Renal cortex interstitium (tissue), 15 donors: ENCODE measurements at places on chromosomes 11 and 22.

- no peak for DNase-seq
These were observed 35.8 kb downstream of the USP35 start for GRCh38 chr11:78224506-78224905.

- no peak for DNase-seq
These were observed 576 bp downstream of the TMEM258 start for GRCh38 chr11:61791737-61792309.

- DNase-seq = no peak
These were observed 1.6 kb downstream of the HRAS start for GRCh38 chr11:533586-534395.

- DNase-seq = no peak
These were observed 43.0 kb upstream of the WT1 start for GRCh38 chr11:32478277-32478731.

- DNase-seq = no peak
These were observed 63.0 kb downstream of the PPFIBP2 start for GRCh38 chr11:7576726-7577290.

DNA sequence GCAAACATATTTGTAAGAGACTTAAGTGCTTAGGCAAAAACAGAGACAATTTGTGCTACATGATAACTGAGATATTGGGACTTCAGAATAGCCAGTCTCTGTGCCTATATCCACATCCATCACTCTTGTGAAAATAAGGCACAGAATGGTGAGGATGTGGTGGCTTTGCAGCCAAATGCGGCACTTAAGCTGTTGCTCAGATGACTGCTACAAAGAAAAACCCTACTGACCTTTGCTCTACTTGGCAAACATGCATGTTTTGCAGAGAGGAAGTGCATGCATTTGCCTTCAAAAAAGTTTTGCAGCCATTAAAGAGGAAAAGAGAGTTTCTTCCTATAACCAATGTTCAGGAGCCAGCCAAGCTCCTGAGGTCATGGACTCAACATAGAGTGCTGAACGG lies 675.0 kb upstream of the KIRREL3 start:
- no peak for DNase-seq

DNA sequence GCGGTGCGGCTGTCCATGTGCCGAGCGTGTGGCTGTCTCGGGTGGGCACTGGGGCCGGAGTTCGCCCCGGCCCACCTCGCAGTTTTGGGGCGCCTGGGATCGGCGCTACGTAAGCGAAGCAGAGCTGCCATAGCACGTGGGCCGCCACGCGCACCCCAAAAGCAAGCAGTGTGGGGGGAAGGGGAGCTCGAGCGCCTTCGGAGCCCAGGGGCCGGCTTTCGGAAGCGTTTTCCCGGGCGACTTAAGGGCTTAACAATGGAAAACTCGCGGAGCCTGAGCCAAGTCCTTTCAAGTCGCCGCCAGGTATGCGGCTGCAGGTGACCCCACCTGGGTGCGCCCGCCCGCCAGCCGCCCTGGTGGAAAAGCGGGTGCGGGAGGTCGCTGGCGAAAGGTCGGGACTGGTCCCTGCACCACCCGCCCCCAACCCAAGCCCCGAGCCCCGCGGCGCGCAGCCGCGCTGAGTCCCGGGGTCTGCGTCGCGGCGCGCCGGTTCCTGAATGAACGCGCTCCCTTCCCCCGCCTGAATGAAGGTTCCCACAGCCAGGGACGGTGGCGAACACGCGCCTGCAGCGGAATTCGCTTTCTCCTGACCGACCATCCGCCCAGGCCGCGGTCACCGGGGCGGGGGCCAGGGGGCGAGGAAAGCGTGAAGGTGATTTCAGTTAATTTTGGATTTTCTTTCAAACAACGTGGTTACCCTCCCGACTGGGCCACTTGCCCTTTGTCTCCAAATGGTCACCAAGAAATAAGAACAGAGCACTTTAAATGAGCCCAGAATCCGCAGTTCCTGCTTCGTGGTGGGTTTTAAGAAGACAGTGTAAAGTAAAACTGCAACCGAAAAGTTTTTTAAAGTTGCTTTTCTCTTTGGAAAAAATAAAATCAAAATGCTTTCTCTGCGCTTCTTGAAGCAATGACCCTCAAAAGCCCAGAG lies 2.8 kb upstream of the CCND1 start:
- DNase-seq = no peak

DNA sequence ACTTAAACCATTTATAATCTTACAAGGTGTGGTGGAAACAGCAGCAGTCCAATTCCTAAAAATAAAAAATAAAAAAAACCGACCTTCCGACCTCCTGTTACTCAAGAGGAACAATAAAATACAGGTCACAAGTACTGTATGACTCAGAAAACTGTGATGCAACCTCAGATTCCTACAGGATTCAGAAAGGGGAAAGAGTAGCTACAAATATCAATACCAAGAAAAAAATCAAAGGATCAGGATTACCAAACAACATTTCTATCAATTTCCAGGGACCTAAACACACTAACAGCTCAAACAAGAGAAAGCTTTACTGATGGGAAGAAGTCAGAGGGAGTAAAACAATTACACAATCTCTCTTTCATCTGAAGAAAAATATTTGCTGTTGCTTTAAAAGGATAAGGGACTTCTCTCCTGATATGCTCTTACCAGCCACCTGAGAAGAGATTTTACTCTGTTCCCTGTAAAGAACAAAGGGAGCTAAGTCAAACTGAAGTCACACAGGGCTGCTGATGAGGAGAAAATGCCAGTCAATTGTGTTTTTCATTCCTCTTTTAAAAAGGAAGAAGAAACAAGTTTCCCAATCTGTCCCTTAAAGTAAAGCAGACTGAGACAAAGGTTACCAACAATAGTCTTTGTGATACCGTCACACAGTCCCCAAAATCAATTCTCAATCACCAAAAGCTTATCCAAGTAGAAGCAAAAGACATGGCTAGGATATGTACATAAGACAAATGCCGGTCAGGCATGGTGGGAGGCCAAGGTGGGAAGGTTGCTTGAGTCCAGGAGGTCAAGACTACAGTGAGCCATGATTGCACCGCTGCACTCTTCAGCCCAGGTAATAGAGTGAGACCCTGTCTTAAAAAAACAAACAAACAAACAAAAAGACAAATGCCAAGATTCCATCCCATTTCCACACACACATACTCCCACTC lies 39.3 kb downstream of the AMBRA1 start:
- DNase-seq = no peak

- DNase-seq = no peak
These were observed 75.1 kb upstream of the NUP50 start for GRCh38 chr22:45088576-45088975.

DNA sequence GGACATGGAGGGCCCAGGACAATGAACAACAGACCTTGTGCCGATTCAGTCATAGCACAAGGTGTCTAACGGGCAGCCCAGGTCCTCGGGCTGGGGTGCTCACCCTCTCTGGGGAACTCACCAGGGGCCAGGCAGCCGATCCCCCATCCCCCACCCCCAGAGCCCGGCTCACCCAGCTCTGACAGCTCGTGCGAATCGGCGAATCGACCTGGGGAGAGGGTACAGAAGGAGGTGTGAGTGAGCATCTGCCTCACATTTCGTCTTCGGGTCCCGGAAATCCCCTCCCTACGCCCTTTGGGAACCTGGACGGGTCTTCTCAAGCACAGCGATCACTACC lies 423 bp downstream of the PEX16 start:
- no peak for DNase-seq

GRCh38 chr11:110355011-110355744 lies 58.8 kb upstream of the RDX start:
- no peak for DNase-seq

DNA sequence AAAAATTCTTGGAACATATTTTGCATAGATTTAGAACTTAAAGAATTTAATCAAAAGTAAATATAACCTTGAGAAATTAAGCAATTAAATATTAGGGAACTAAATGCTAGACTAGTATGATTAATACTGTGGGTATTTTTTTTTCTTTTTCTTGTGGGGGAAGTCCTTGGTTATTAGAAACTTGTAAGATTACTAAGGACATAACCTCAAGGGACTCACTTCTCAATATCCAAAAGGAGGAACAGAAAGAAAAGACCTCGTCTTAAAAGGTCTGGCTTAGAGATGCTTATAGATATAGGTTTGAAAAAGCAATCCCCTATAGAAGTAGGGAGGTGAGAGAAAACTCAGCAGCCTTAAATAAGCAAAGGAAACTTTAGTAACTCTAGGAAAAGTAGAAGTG lies 368.5 kb downstream of the INSC start:
- DNase-seq = no peak

DNA sequence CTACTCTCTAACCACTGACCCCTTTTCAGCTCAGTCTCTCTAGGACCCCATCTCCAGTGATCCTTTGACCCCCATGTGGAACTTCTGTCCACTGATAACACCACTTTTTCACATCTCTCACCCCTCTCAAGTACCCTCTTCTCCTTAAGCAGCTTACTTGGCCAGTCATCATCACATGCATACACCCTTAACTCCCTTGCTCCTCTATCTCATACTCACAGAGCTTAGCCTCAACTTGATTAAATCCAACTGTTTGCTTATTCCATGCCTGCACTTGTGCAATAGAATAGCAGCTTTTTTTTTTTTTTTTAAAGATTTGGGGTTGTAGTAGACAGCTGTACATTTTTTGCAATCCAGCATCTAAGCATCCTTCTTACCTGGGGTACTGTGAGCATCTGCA lies 22.2 kb downstream of the AQP11 start:
- no peak for DNase-seq

DNA sequence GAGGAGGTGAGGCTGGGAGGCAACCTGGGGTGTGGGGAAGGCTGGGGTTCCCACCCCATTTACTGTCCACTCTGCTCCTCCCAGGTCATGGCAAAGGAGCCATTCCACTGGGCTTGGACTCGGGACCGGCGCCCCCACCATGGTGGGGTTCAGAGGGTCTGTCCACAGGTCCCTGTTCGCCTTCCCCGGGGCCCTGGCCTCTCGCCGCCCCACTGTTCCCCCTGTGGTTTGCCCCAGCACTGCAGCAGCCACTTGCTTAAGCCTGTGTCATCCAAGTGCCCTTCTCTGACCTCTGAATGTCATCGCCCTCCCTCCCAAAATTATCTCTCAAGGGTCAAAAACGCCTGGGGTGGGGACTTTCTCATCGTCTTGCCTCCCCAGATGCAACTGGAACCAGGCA lies 2.6 kb downstream of the SPDYC start:
- DNase-seq = no peak

DNA sequence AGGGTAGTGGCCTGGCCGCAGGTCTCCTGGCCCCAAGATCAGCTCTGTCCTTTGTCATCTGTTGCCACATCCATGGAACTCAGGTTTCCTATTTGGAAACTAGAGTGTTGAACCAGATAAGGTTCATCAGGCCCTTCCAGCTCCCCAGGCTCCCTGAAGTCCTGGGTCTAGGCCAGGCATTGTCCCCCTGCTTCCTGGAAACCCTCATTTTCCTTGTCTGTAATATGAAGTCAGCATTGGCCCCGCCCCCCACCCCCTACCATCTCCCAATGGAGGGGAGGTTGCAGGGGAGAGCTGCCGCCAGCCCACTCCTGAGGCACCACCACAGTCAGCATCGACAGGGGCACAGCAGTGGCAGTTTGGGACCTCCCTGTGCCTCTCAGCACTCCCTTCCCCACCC lies 9.0 kb upstream of the MS4A10 start:
- DNase-seq = no peak

DNA sequence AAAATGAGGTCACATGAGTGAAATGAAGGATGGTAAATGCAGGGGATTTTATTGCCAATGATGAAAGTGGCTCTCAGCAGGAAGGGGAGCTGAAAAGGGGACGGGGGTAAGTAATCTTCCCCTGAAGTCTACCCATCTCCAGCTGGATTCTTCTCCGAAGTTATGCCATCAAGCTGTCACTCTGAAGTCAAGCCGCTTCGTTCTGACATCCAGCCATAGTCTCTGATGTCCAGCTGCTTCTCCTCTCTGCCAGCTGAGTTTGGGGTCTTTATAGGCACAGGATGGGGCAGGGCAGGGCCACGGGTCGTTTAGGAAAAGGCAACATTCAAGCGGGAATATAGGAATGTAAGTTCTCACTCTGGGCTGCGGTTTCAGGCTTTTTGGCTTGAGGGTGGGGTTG lies 181.9 kb upstream of the ANO3 start:
- DNase-seq = no peak

DNA sequence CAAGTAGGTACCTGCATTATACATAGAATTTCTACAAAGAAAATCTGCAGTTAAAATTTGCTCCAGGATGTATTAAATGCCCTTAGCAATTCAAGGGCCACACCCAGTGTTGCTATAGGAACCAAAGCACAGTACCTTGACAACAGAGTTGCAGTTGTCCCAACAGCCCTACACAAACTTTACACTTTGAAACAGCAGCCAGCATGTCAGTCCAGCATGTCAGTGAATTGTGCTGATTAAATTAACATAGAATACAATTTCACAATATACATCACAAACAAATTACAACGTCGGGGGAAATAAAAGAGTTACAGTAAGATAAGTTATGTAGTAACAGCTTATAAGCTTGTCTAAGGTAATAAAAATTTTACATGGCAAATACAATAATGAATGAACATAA lies 389.2 kb downstream of the SOX6 start:
- no peak for DNase-seq

DNA sequence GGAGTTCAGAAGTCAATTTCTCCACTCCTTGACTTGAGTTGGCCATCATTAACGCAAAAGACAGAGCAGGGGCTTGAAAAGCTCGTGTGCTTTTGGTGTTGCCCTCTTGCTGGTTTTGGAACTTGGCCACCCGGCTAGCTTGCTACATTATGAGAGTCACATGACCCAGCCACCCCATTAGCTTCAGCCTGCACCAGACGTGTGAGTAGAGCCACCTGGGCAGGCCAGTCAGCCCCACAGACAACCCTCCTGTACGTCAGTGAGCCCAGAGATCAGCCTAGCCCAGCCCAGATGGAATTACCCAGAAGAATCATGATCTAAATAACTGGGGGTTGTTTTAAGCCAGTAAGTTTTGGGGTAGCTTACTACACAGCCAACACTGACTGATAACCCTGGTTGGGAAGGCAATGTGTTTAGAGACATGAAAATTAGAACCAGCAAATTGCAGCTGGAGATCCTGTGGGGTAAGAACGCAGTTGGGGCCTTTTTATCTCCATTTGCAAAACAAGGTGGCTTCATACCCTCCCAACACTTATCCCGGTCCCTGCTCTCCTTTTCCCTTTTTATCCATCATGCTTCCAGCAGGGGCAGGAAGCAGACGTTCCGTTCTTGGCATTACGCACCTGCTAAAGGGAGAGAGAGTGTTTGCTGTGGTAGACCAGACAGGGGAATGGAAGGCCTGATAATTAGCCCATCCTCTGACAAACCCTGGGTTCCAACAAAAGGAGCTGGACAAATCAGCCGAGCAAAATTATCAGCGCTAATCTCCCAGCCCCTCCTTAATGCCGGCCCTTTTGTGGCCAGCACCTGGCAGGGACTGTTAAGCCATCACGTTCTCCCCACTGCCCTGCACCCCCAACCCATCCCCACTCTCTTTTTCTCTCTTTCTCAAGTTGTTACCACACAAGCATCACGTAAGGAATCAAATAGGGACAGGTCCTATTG lies 548.7 kb upstream of the CADM1 start:
- DNase-seq = no peak
